Tongue (tissue), 3 donors: ENCODE measurements at places on chromosomes 3 and 15. TPM values are rescaled to one million over a fixed set of nuclear protein-coding genes. Genes with fewer than 3 reads are reported as not detected.

Gene ADAMTSL3
- 29.2 TPM for total RNA-seq

Gene ATP13A4
- total RNA-seq = 32.7 TPM

Gene GOLGA8T
- not detected for total RNA-seq

Gene WNT7A
- total RNA-seq = 0.10 TPM

Gene MELTF
- total RNA-seq = 6.6 TPM

Gene SHF
- total RNA-seq = 7.3 TPM

Gene NAALADL2
- 76.0 TPM for total RNA-seq

Gene CCDC9B
- 25.4 TPM for total RNA-seq

Gene CCDC54
- total RNA-seq = not detected

Gene C3orf22
- not detected for total RNA-seq

Gene HESX1
- 1.5 TPM for total RNA-seq

Gene ITIH3
- 0.62 TPM for total RNA-seq

Gene ZNF710
- total RNA-seq = 5.6 TPM

Gene PAQR9
- not detected for total RNA-seq

Gene ARGFX
- total RNA-seq = not detected

Gene SLC28A1
- total RNA-seq = not detected

Gene SLC15A2
- 18.2 TPM for total RNA-seq

Gene NOX5
- total RNA-seq = not detected

Gene HRG
- total RNA-seq = not detected

Gene MEIS2
- total RNA-seq = 42.1 TPM

Gene PLCB2
- 8.7 TPM for total RNA-seq

Gene SOX14
- not detected for total RNA-seq

Gene CACNA2D2
- 4.3 TPM for total RNA-seq

Gene CCPG1
- total RNA-seq = 49.1 TPM

Gene SLC2A2
- total RNA-seq = not detected

Gene SPSB4
- 18.7 TPM for total RNA-seq

Gene KNG1
- not detected for total RNA-seq

Gene GPR176
- total RNA-seq = 4.1 TPM

Gene NR1I2
- total RNA-seq = not detected

Gene OSTN
- 9.5 TPM for total RNA-seq

Gene AGBL1
- 77.9 TPM for total RNA-seq

Gene ZCWPW2
- total RNA-seq = 1.0 TPM

Gene CADM2
- 13.3 TPM for total RNA-seq

Gene SLCO2A1
- total RNA-seq = 1.5 TPM

Gene DCLK3
- 1.3 TPM for total RNA-seq

Gene ROPN1
- total RNA-seq = not detected

Gene SCN11A
- 2.3 TPM for total RNA-seq

Gene PLA2G4D
- not detected for total RNA-seq

Gene SLC12A1
- not detected for total RNA-seq

Gene SCG5
- 9.2 TPM for total RNA-seq

Gene CFAP100
- not detected for total RNA-seq

Gene TGM4
- not detected for total RNA-seq

Gene GXYLT2
- 47.7 TPM for total RNA-seq

Gene ARHGEF26
- total RNA-seq = 18.4 TPM

Gene STRIT1
- 3.9 TPM for total RNA-seq

Gene CHRNB4
- 1.1 TPM for total RNA-seq

Gene GOLGA6B
- 0.21 TPM for total RNA-seq

Gene SLC51A
- not detected for total RNA-seq

Gene LRRIQ4
- total RNA-seq = not detected

Gene CLDN18
- total RNA-seq = 0.62 TPM
